Liver (tissue), 10 donors: ENCODE measurements at places on chromosomes 5 and 9.

GRCh38 chr5:92309336-92309991 is 926.3 kb upstream of the ARRDC3 start:
- no peak for DNase-seq

- no peak for DNase-seq
Observed at GRCh38 chr5:64682608-64683007, 7.7 kb upstream of the SHISAL2B start.

DNA sequence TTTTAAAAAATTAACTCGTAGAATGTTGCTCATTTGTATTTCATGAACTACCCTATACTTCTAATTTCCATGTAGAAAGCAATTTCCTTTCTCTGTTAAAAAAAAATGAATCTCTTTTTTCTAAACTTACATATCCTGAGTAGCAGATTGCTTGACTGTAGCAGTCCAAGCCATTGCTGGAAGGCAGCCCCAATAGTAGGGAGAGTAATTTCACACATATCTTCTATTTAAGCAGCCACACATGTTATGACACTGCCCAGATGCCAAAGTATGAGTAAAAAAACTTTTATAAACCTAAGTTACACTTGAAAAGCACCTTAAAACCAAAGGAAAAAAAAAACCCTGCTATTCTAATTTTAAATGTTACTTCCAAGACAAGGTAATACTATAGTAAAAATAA is 69.6 kb downstream of the FBXL17 start:
- no peak for DNase-seq

DNA sequence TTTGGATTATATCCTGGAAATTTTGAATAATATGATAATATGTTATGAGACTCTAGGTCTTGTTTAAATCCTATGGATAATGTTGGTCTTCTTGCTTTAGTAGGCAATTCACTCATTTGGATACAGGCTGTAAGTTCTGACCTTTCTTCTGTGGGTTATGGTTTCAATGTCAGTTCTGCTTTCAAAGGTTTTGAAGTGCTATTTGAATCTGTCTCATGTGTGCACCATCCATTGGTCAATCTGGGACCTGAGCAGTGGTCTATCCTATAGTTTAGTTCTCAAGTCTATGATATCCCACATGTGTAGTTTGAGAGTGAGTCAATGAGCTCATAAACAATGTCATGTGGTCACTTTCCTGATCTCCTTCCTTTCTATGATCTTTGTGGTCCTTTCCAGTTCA is 94.4 kb downstream of the RMI1 start:
- DNase-seq = no peak

DNA sequence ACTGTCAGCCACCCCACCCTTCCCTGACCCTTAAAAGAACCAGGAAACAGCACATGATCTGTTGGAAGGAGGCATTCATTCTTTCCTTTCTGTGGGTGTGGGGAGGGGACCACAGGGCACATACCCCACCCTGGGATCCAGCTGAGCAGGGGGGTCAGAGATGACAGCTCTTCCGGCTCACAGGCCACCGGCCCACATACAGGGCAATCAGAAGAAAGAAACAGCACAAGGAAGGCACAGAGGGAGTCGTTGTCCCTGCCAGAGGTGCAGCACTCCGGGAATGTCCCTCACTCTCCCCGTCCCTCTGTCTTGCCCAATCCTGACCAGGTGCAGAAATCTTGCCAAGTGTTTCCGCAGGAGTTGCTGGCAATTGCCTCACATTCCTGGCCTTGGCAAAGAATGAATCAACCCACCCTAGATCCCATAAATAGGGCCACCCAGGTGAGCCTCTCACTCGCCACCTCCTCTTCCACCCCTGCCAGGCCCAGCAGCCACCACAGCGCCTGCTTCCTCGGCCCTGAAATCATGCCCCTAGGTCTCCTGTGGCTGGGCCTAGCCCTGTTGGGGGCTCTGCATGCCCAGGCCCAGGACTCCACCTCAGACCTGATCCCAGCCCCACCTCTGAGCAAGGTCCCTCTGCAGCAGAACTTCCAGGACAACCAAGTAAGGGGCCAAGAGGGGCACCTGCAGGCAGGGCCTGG is at the start of gene LCN2:
Gene LCN2, plus strand, starts transcription at position 453 of the 701 bp plus-strand sequence. Its CDS starts 73 bp downstream, at position 526.
- no peak for DNase-seq

DNA sequence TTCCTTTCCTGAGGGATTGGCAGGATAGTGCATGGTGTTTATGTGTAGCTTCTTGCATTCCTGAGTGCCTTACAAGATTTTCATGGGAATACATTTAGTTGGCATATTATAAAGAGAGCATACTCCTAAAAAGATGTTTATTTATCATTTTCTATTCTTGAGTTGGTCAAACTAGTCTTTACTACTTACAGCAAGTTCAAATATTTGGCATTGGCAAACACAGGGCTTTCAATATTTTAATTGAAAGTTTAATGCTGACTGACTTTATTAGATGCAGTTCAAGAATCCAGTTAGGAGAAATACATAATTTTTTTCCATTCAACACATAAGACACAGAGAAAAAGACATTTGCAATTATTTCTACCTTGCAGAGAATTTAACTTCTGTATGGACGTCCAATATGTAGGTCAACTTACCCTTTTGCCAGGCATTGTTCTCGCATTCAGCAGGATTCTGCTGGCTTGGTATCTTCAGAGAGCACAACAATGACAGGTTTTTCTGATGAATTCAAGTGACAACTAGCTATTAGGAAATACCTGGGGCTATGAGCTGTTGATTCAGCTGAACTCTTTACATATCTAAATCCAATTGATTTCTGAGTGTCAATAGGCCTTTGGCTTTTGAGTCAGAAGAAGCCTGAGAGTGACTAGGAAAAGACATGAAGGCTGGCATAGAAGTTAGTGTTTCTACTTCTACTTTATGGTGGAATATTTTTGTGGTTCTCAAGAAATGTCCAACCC is 129.6 kb downstream of the LURAP1L start:
- no peak for DNase-seq

GRCh38 chr5:173759691-173760090 is 128.5 kb upstream of the CPEB4 start:
- DNase-seq = no peak

- no peak for DNase-seq
Observed at GRCh38 chr5:12865529-12865928, 961.3 kb upstream of the CTNND2 start.
